ENCODE measurements at places on chromosomes 3 and 15. TPM values are rescaled to one million over a fixed set of nuclear protein-coding genes. Genes with fewer than 3 reads are reported as not detected.
A peak's percentile ranks its signal among the peaks of the same experiment; 100 is the strongest.

DNA sequence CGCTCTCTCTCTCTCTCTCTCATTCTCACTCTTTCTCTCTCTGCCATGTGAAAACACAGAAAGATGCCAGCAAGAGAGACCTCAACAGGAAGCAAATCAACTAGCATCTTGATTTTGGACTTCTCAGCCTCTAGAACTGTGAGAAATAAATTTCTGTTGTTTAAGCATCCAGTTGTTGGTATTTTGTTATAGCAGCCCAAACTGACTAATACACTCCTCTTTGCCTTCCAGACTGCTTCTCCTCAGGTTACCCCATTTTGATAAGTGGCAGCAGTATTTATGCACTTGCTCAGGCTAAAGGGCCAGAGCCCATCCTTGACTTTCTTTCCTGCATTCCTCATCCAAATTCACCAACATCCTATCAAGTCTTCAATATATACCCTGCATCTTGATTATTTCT lies 76.6 kb upstream of the NANOGP8 start:
- no peak overlapping the region for H3K27ac ChIP-seq
- H3K4me1 ChIP-seq = peaks cover 2% of the 10 kb centered on the region
- no peak for DNase-seq

DNA sequence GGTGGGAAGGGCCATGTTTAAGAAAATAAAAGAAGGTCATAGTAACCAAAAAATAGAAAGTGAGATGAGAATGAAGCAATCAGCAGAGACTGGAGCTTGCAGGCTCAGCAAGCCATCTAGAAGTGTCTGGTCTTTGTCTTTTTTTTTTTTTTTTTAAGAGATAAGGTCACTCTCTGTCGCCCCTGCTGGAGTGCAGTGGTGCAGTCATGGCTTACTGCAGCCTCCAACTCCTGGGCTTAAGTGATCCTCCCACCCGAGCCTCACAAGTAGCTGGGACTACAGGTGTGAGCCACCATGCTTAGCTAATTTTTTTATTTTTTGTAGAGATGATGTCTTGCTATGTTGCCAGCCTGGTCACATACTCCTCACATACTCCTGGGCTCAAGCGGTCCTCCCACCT lies 36.2 kb downstream of the GXYLT2 start:
- no peaks in the 10 kb centered on the region for H3K36me3 ChIP-seq
- H3K4me3 ChIP-seq = no peak overlapping the region
- no peak overlapping the region for H3K27ac ChIP-seq
- DNase-seq = no peak
- no peaks in the 10 kb centered on the region for H3K4me1 ChIP-seq
- no peaks in the 10 kb centered on the region for H3K27me3 ChIP-seq

DNA sequence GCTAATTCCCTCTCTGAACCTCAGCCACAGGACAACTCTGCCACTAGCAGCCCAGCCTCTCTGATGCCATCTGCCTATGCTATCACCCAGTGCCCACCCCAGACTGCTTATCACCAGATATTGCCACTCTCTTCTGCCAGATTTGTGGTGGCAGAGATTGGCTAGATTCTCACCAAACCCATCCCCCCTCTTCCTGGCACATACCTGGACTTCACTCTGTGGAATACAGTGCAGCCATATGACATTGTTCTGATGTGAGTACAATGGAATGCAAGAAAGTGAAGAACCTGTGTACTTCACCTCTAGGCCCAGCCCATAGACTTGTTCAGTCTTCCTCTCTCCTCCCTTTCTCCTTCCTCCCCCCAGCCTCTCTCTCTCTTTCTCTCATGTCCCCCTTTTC lies 46.9 kb upstream of the NTRK3 start:
- H3K4me1 ChIP-seq = no peaks in the 10 kb centered on the region
- DNase-seq = no peak
- no peaks in the 10 kb centered on the region for H3K36me3 ChIP-seq
- no peak overlapping the region for H3K4me3 ChIP-seq

- H3K27me3 ChIP-seq = peaks cover 2% of the 10 kb centered on the region
- DNase-seq = no peak
- H3K27ac ChIP-seq = no peak overlapping the region
- H3K36me3 ChIP-seq = no peaks in the 10 kb centered on the region
Observed at GRCh38 chr3:137174514-137174913, 216.7 kb downstream of the IL20RB start.

GRCh38 chr3:47533996-47534454 lies 20.5 kb upstream of the ELP6 start:
- H3K27me3 ChIP-seq = peaks cover 2% of the 10 kb centered on the region
- no peak for DNase-seq
- H3K36me3 ChIP-seq = peaks cover 7% of the 10 kb centered on the region
- H3K4me3 ChIP-seq = peak overlapping the region; percentile 2
- H3K4me1 ChIP-seq = no peaks in the 10 kb centered on the region

- no peak for DNase-seq
- H3K27me3 ChIP-seq = no peaks in the 10 kb centered on the region
- peaks cover 4% of the 10 kb centered on the region for H3K4me1 ChIP-seq
- H3K27ac ChIP-seq = no peak overlapping the region
Observed at GRCh38 chr15:48696627-48697312, 51.3 kb upstream of the FBN1 start.

Gene DNAH12
- total RNA-seq = 0.85 TPM

Gene TGM5
- not detected for total RNA-seq

Gene SNRPA1
- 62.2 TPM for total RNA-seq

Gene SLC6A20
- total RNA-seq = 0.21 TPM

Gene SAXO2
- total RNA-seq = 2.0 TPM

Measured in endothelial cell (in vitro differentiated cells).